Omental fat pad (tissue), 4 donors: ENCODE measurements at places on chromosomes 5 and 9.

- no peak for DNase-seq
Measured at GRCh38 chr9:127147251-127147650, 24.8 kb upstream of the ANGPTL2 start.

GRCh38 chr5:137712139-137712667 lies 23.7 kb downstream of the KLHL3 start:
- DNase-seq, result no peak

- DNase-seq, result no peak
Measured at GRCh38 chr5:139131921-139132432, 66.2 kb downstream of the SIL1 start.

DNA sequence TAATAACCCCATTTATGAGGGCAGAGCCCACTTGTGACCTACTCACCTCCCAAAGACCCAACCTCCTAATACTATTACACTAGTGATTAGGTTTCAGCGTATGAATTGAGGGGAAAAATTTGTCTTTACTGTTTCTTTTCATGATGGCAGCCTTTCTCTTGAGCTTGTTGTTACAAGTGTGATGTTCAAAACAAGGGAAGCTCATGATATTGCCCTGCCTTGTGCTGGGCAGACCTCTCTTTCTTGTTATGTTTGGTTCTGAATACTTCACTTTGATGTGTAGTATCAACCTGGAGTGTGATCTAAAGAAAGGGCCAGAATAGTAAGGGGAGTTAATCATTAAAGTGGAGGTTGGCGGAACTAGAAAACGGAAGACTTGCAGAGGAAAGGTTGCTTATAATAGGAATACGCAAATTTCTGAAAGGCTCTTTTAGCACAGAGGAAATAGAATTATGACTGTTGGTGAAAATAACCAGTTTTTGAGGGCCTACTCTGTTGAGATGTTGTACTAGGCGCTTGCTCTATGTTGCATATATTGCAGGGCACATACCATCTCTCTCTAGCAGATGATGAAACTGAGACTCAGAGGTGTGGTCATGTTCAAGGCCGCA lies 68.2 kb downstream of the MELK start:
- no peak for DNase-seq

DNA sequence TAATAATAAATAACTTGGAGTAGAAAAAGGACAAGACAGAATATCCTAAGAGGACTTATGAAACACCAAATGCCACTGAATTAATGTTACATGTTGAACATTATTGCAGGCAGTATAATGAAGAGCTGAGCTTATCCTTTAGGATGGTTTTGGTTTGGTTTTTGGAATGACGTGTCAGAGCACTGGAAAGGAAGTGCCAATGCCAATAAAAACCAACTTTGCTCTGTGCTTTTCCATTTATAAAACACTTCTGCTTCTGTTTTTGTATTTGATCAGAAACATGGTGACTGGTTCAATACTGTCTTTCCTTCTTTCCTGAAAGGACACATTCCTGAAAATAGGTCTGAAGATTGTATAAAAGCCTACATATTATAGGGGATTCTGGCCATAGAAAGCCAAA lies 4.2 kb downstream of the MEGF10 start:
- DNase-seq, result no peak

DNA sequence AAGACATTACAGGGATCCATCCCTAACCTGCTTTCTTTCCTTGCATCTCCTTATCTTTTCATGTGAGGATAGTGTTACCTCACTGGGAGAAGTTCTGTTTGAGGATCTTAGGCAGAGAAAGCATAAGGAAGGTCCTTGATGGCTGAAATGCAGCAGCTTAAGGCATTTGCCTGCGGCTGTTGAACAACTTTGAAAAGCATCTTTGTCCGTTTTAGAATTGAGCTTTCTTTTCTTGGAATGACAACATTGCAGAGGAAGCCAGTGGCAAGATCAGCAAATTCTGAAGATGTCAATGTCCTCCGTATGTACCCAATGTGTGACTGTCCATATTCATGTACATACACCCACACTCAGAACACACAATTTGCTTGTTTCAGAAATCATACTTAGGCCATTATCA lies 436.2 kb downstream of the GABRG2 start:
- DNase-seq, result no peak

DNA sequence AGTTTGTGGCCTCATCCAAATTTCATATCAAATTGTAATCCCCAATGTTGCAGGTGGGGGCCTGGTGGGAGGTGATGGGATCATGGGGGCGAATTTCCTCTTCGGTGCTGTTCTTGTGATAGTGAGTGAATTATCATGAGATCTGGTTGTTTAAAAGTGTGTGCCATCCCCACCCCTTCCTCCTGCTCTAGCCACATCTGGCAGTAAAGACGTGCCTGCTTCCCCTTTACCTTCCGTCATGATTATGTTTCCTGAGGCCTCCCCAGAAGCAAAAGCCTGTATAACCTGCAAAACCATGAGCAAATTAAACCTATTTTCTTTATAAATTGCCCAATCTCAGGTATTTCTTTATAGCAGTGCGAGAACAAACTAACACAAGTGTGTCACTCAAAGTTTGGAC lies 71.0 kb upstream of the MOCS2 start:
- no peak for DNase-seq

DNA sequence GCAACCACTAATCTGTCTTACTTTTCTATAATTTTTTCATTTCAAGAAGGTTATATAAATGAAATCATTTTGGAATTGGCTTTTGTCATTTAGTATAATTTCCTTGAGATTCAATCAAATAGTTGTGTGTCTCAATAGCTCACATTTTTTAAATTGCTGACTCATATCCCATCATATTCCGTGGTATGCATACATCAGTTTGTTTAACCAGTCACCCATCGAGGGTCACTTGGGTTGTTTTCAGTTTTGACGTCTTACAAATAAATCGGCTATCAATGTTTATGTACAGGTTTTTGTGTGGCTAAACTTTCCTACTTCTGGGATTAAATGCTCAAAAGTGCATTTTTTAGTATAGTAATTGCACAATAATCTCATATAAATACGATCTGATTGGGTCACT lies 185.5 kb downstream of the TAF11L14 start:
- DNase-seq, result no peak

- DNase-seq, result no peak
Measured at GRCh38 chr9:134053401-134053871, 14.4 kb downstream of the BRD3 start.

DNA sequence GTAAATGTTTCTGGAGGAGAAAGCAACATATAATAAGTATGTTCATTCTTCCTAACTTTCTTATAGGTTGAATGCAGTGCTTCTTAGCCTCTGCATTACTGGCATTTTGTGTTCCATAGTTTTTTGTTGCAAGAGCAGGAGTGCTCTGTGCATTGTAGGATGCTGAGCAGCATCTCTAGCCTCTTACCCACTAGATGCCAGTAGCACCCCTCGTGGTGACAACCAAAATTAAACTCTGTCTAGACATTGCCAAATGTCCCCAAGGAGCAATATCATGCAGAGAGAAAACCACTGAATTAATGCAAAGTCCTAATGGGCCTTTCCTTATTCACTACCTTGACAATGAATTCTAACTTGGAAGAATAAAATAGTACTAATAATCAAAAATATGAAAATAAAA lies 147.0 kb downstream of the GLIS3 start:
- DNase-seq, result no peak

- DNase-seq, result peak; percentile 20
Measured at GRCh38 chr9:137317021-137317717, 15.1 kb upstream of the NRARP start.

- DNase-seq, result no peak
Measured at GRCh38 chr5:31470608-31471007, 61.3 kb downstream of the DROSHA start.
